ENCODE measurements at places on chromosomes 4 and X. TPM values are rescaled to one million over a fixed set of nuclear protein-coding genes. Genes with fewer than 3 reads are reported as not detected.

DNA sequence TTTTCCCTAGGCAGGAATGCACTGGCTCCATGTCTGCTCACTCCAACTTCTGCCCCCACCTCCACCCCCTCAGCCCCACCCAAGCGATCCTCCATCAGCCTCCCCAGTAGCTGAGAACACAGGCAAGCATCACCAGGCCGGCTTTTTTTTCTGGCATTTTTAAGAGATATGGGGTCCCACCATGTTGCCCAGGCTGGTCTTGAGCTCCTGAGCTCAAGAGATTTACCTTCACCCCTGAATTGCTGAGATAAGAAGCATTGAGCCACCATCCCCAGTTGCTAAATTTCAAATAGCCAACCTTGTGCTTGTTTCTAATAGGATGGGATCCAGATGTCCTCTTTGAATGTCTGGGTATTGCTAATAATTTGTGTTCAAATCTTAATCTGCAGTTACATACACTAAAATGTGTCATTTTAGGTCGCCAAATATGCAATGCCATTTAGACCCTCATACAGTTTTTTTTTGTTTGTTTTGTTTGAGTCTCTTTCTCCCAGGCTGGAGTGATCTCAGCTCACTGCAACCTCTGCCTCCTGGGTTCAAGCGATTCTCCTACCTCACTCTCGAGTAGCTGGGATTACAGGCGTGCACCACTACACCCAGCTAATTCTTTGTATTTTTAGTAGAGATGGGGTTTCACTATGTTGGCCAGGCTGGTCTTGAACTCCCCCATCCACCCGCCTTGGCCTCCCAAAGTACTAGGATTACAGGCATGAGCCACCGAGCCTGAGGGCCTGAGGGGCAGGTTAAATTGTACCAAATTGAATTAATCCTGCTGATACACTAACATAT, 8.8 kb downstream of the LARP7 start:
- H3K4me1 ChIP-seq = peaks cover 16% of the 10 kb centered on the region
- no peak overlapping the region for H3K4me3 ChIP-seq
- peaks cover 23% of the 10 kb centered on the region for H3K36me3 ChIP-seq
- no peak for DNase-seq

Gene PCDH10
- total RNA-seq = not detected

Gene FAM241A
- total RNA-seq = 4.1 TPM

Gene XAGE5
- total RNA-seq = not detected

GRCh38 chr4:23135792-23136645, 443.3 kb downstream of the GBA3 start:
- no peaks in the 10 kb centered on the region for H3K27me3 ChIP-seq
- no peak overlapping the region for H3K4me3 ChIP-seq
- H3K36me3 ChIP-seq = no peaks in the 10 kb centered on the region
- H3K27ac ChIP-seq = no peak overlapping the region
- no peaks in the 10 kb centered on the region for H3K4me1 ChIP-seq
- no peak for DNase-seq

Gene PNMA6F
- not detected for total RNA-seq

Gene HTRA3
- total RNA-seq = not detected

DNA sequence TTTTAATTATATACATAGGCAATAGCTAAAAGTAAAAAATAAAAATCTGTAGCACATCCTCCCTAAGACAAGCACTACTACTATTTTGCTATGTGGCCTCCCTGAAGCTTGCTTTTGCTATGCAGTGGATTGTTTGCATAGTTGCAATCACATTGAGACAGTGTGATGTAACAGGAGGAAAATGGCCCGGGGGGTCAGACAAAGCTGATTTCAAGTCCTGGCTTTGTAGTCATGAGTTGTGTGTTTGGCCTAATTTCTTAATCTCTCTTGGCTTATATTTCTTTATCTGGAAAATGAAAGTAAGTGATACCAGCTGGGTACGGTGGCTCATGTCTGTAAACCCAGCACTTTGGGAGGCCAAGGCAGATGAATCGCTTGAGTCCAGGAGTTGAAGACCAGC, 166.6 kb downstream of the LHFPL1 start:
- H3K36me3 ChIP-seq = no peaks in the 10 kb centered on the region
- H3K27ac ChIP-seq = no peak overlapping the region
- H3K4me3 ChIP-seq = no peak overlapping the region
- no peaks in the 10 kb centered on the region for H3K4me1 ChIP-seq
- no peaks in the 10 kb centered on the region for H3K27me3 ChIP-seq

DNA sequence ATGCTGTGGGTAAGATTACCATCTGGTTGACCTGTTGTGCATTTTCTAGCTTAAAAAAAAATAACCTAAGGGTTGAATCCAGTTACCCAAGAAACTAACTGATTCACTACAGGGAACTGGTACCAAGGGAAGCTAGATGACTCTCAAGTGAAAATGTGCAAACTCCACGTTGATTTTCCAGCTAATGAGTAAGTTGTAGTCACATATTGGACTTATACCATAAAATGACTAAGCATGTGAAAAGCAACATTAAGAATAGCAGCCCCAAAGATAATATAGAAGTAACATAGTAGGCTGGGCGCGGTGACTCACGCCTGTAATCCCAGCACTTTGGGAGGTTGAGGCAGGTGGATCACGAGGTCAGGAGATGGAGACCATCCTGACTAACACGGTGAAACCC, 270.9 kb downstream of the SPRY1 start:
- H3K4me1 ChIP-seq = peaks cover 9% of the 10 kb centered on the region
- no peak overlapping the region for H3K27ac ChIP-seq
- peaks cover 25% of the 10 kb centered on the region for H3K27me3 ChIP-seq
- H3K4me3 ChIP-seq = no peak overlapping the region
- no peak for DNase-seq
- H3K36me3 ChIP-seq = no peaks in the 10 kb centered on the region

DNA sequence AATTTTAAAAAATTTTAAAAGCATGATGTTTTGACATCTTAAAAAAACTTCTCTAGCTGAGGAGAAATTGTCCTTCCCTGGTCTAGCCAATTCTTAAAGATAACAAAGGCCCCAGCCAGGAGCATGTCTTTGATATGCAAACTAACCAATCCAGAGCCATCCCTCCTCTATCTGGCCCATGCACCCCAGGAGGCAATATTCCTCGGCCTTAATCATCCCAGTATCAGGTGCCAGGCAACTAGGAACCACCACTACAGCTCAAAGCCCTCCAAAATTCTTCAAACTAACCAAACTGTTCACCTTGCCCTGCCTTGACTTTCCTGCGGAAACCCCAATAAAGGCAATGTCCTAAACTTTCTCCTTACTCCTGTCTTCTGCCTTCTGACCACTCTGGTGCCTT, 97.8 kb upstream of the USP9X start:
- H3K27ac ChIP-seq = no peak overlapping the region
- H3K4me3 ChIP-seq = no peak overlapping the region
- no peaks in the 10 kb centered on the region for H3K4me1 ChIP-seq
- no peaks in the 10 kb centered on the region for H3K27me3 ChIP-seq
- no peaks in the 10 kb centered on the region for H3K36me3 ChIP-seq
- no peak for DNase-seq

GRCh38 chr4:121913667-121914066, 38.2 kb downstream of the TRPC3 start:
- no peak for DNase-seq
- no peak overlapping the region for H3K4me3 ChIP-seq
- peaks cover 7% of the 10 kb centered on the region for H3K4me1 ChIP-seq
- H3K36me3 ChIP-seq = no peaks in the 10 kb centered on the region

DNA sequence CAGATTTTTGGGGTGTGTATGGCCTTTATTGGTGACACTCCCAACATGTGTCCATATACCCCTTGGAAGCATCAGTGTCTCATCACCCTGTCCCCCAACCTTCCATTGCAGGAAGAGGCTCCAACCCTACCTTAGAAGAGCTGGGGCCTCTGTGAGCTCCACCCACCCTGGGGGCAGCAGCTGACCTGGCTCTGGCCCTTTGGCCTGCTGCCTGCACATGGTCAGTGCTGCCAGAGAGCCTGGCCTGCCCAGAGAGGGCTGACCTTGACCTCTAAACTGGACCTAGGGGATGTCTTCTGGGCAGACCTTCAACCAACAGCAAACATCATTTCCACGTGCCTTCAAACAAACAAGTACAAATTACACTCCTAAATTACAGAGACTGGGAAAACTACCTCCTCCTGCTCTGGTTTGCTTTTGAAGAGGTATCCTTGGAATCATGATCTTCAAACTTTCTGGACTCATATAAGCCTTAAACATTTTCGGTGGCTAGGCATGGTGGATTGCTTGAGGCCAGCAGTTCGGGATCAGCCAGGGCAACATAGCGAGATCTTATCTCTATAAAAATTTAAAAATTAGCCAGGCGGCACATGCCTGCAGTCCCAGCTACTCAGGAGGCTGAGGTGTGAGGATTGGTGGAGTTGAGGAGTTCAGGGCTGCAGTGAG, 27.3 kb upstream of the KIAA0232 start:
- H3K36me3 ChIP-seq = no peaks in the 10 kb centered on the region
- DNase-seq = no peak
- H3K4me1 ChIP-seq = peaks cover 12% of the 10 kb centered on the region
- no peak overlapping the region for H3K4me3 ChIP-seq
- H3K27me3 ChIP-seq = no peaks in the 10 kb centered on the region
- no peak overlapping the region for H3K27ac ChIP-seq

Gene FTHL17
- total RNA-seq = not detected

Gene TBC1D1
- 79.4 TPM for total RNA-seq

GRCh38 chr4:29058531-29058930, 1661.6 kb upstream of the PCDH7 start:
- no peaks in the 10 kb centered on the region for H3K27me3 ChIP-seq
- no peak for DNase-seq
- H3K27ac ChIP-seq = no peak overlapping the region
- H3K36me3 ChIP-seq = no peaks in the 10 kb centered on the region
- no peak overlapping the region for H3K4me3 ChIP-seq

GRCh38 chr4:3524920-3525319, 7.3 kb downstream of the LRPAP1 start:
- H3K4me1 ChIP-seq = peaks cover 12% of the 10 kb centered on the region
- DNase-seq = no peak
- no peak overlapping the region for H3K27ac ChIP-seq
- H3K27me3 ChIP-seq = no peaks in the 10 kb centered on the region
- peaks cover 6% of the 10 kb centered on the region for H3K36me3 ChIP-seq
- H3K4me3 ChIP-seq = no peak overlapping the region

Gene SGMS2
- 0.14 TPM for total RNA-seq

Gene DCTD
- total RNA-seq = 128 TPM

Gene FHIP1A
- total RNA-seq = 0.86 TPM

DNA sequence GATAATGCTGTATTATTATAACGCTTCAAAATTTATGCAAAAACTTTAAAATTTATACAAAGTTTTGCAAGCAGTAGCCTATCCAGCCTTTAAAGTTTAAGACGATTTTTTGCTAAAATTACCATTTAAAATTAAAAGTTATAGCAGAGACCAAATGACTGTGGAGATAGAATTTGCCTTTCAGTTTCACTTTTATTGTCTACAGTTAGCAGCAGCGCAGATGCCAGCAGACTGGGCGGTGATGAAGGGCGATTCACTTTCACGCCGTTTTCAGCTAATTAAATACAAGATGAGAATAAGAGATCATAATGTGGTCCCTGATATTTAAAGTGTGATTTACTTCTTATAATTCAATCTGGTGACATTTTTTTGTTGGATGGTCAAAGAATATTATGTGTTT, 1381.5 kb upstream of the ADGRL3 start:
- H3K36me3 ChIP-seq = no peaks in the 10 kb centered on the region
- peak; percentile 4 for DNase-seq
- no peak overlapping the region for H3K27ac ChIP-seq
- no peaks in the 10 kb centered on the region for H3K4me1 ChIP-seq
- H3K4me3 ChIP-seq = peak overlapping the region; percentile 41

GRCh38 chr4:1470393-1470670, 64.1 kb upstream of the NKX1-1 start:
- peaks cover 9% of the 10 kb centered on the region for H3K27me3 ChIP-seq
- H3K27ac ChIP-seq = no peak overlapping the region
- no peaks in the 10 kb centered on the region for H3K36me3 ChIP-seq
- no peaks in the 10 kb centered on the region for H3K4me1 ChIP-seq
- H3K4me3 ChIP-seq = no peak overlapping the region

Gene CFI
- total RNA-seq = not detected

GRCh38 chrX:11532291-11533078, 133.2 kb downstream of the ARHGAP6 start:
- no peak overlapping the region for H3K27ac ChIP-seq
- no peaks in the 10 kb centered on the region for H3K36me3 ChIP-seq
- H3K4me1 ChIP-seq = no peaks in the 10 kb centered on the region
- H3K4me3 ChIP-seq = no peak overlapping the region
- H3K27me3 ChIP-seq = peaks cover 2% of the 10 kb centered on the region
- no peak for DNase-seq

GRCh38 chrX:16524316-16524715, 125.6 kb upstream of the S100G start:
- H3K4me1 ChIP-seq = peaks cover 29% of the 10 kb centered on the region
- H3K4me3 ChIP-seq = no peak overlapping the region
- no peak overlapping the region for H3K27ac ChIP-seq
- H3K36me3 ChIP-seq = peaks cover 11% of the 10 kb centered on the region
- no peaks in the 10 kb centered on the region for H3K27me3 ChIP-seq

DNA sequence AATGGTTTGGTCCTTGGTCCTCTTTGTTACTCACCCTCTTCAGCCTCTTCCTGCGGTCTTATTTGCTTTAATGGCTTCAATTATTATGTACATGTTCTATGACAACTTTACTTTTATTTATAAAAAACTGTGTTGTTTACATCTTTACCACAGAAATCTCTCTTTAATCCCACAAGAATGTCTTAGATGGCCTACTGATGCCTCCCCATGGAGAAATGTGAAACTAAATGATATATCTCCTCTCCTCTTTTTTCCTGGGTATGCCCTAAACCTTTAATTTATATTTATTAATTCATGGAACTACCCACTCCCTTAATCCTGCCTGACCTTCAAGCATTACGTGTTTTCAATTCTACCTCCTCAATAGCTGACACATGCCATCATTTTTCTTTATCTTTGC, 573.2 kb downstream of the CENPC start:
- DNase-seq = no peak
- no peaks in the 10 kb centered on the region for H3K27me3 ChIP-seq
- H3K27ac ChIP-seq = no peak overlapping the region

Gene ADH6
- not detected for total RNA-seq

Gene CXCL11
- not detected for total RNA-seq

- H3K36me3 ChIP-seq = no peaks in the 10 kb centered on the region
- no peak overlapping the region for H3K4me3 ChIP-seq
- H3K27ac ChIP-seq = no peak overlapping the region
These were observed 11.3 kb downstream of the MAGEA1 start for GRCh38 chrX:153190381-153190780.

DNA sequence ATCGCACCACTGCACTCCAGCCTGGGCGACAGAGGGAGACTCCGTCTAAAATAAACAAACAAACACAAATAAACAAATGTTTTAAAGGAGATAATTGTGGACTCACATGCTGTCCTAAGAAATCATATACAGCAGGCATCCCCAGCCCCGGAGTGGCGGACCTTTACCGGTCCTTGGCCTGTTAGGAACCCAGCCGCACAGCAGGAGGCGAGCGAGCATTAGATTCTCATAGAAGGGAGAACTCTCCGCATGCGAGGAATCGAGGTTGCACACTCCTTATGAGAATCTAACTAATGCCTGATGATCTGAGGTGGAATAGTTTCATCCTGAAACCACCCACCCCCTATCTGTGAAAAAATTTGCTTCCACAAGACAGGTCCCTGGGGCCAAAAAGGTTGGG, 39.0 kb downstream of the EIF2S3 start:
- H3K27me3 ChIP-seq = no peaks in the 10 kb centered on the region
- H3K27ac ChIP-seq = no peak overlapping the region
- no peak for DNase-seq
- no peaks in the 10 kb centered on the region for H3K36me3 ChIP-seq
- H3K4me1 ChIP-seq = no peaks in the 10 kb centered on the region
